ENCODE measurements at places on chromosomes 11 and 22.

DNA sequence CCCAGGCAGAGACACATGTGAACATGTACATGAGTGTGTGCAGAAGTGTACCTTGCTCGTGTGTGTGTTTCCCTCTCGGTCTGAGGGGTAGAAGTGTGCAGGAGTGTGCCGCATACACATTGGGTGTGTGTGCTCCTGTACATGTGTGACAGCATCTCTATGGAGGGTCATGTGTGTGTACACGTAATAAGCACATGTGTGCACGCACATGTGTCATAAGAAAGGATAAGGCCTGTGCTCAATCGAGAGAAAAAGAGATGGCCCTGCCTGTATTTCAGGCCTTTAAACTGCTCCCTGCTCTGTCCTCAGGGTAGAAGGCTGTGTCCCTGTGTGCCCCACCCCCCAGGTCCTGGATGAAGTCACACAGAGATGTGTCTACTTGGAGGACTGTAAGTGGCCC lies 61.8 kb downstream of the OTOG start:
- DNase-seq: no peak

DNA sequence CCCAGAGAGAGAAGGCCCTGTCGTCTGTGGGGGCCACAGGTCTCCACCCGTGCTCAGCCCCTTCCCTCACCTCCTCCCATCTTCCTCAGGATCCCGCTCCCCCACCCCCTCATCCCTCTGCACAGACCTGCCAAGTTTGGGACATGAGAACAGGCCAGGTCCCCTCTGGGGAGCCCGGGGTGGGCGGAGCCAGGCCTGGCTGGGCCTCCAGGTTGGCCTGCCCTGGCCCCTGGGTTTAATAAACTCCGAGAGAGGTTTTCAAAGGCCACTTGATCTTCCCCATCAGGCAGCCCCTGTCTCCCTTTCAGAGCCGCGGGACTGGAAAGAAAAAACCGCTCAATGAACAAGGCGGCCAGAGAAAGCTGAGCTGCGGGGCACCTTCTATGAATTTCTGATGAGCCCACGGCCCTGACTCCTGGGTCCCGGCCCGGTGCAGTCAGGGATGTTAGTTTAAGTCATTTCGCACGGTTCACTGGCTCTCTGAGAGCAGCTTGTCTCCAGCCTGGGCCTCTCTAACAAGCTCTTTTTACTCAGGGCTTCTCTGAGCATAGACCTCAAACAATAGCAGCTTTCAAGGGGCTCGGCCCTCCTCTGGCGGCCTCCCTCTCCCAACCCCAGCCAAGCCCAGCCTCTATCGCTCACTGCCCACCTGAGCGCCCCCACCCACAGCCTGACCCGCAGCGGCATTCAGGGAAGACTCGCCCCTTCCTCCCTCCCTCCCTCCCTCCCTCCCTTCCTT lies 64.8 kb downstream of the RPUSD4 start:
- no peak for DNase-seq

- no peak for DNase-seq
Measured at GRCh38 chr11:59523541-59523940, 12.2 kb downstream of the OR4D9 start.

DNA sequence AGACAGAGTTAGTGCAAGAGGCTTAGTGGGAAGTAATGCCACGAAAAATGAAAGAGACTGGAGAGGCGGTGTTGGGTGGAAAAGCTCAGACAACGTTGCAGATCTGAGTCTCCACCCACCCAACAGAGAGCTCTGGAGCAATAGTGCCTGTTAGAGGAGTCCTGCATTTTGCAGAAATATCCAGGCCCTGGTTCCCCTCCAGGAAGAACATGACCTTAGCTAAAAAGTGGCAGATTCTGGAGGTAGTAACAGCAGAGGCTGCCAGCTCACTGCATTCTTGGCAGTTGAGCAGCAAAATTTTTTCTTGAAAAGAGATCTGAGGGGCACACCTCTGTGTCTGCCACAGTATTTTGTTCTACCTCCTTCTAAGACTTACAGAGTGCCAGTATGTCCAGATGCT lies 27.7 kb upstream of the BIRC3 start:
- DNase-seq: no peak

GRCh38 chr22:35076630-35077029 lies 10.7 kb downstream of the ISX start:
- no peak for DNase-seq

- DNase-seq: no peak
Measured at GRCh38 chr11:122099374-122100036, 16.5 kb downstream of the BLID start.

DNA sequence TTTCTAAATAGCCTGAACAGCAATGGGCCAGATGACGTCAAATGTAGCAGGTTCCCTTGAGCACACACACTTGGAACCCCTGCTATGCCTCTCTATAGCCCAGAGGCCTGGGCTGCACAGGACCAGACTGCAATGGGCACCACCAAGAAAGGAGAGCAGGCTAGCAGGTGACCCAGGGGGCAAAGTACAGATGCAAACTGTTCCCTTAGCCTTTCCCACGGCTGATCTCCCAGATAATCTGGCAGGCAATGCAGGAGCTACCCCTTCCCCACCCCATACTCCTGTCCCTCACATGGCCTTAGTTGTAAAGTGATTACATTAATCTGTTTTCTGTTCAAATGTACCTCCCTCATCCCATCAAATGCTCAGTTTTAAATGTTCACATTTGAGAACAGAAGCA lies 41.3 kb downstream of the SMCO4 start:
- no peak for DNase-seq

- DNase-seq: no peak
Measured at GRCh38 chr11:60791153-60791933, 6.2 kb downstream of the MS4A10 start.

DNA sequence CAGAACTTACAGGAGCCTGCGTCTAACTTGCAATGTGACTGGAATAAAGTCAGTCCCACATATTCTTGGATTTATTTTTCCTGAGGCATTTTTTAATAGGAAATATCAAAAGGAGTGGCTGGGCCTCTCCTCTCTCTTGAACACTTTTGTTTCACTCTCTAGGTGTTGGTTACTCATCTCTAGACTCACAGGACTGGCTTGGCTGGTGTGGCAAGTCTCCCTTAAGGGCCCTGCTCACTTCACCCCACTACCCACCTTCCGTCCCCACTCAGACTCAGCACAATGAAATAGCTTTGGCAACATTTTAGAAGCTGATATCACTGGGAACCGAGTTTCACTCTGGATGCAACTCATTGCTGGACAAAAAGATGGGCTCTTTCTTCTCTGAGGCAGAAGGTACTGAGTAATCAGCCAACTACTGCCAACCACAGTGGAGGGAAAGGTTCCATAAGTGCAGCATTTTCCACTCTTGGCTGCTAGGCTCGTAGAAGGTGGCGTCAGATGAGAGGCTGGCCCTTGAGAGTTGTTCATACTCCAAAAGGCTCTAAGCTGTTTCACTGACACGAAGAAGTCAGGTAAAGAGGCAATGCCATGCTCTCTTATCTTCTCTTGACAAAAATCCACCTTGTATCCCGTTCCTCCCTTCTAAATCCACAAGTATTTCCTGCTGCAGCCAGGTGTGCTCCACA lies 390.6 kb downstream of the SOX6 start:
- DNase-seq: no peak

- no peak for DNase-seq
Measured at GRCh38 chr22:48609279-48609865, 1218.3 kb downstream of the BRD1 start.
